ENCODE measurements at places on chromosomes 7 and 10.

DNA sequence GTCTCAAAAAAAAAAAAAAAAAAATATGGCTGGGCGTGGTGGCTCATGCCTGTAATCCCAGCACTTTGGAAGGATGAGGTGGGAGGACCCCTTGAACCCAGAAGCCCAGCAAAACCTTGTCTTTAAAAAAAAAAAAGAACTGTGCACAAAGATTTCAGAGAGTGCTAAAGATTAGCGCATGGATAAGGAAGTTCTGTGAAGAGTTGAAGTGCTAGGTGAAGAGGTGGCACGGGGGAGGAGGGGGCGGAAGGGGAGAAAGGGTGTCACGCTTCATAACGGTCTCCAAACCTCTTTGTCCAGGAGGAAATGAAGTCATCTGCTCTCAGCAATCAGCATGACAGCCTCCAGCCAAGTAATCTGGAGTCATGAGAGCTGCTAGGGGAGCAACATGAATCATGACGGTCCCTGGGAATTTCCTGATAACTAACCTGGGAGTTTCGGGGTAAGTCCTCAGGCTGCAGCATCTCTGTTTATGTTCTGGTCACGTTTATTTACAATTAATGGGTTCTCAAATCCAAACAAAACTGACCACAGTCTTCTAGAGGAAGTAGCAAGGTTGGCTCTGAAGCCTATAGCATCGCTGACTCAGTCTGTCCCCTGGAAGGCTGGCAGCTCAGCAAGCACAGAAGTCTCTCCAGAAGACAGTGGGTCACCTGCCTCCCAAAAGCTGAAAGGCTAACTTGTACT, 1.9 kb upstream of the PLAU start:
- no peaks in the 10 kb centered on the region for H3K27me3 ChIP-seq
- no peak overlapping the region for H3K4me3 ChIP-seq
- no peaks in the 10 kb centered on the region for H3K4me1 ChIP-seq
- H3K27ac ChIP-seq: peak overlapping the region; percentile 22

DNA sequence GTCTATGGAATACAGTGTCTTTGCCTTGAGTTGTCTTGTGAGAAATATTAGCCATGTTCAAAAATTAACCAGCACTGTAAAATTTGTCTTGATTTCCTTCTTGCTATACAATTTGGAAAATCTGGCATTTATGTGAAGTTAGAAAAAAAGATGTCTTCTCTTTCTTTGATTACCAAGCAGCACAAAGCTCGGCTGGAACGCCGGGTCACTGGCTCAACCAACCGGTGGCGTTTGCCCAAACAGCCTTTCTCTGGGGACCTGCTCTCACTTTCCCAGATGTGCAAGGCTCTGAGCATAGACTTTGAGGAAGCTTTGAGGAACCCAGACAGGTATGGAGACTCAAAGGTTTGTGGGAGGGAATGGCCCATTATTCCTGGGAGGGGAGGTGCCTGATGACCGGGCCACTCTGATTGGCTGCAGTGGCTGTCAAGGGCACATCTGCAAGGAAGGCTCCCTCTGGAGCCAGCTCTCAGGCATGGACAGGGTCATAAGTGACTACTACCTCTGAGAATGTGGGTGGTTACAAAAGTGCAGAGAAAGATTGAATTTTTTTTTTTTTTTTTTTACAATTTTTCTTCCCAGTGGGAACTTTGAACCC, 5.6 kb downstream of the BTBD16 start:
- no peaks in the 10 kb centered on the region for H3K27me3 ChIP-seq
- no peaks in the 10 kb centered on the region for H3K36me3 ChIP-seq

GRCh38 chr7:5634107-5634950, 147.1 kb downstream of the RNF216 start:
- peak; percentile 29 for DNase-seq
- H3K27ac ChIP-seq: peak overlapping the region; percentile 71

GRCh38 chr7:139675127-139676125, 102.4 kb downstream of the HIPK2 start:
- H3K27ac ChIP-seq: no peak overlapping the region
- no peaks in the 10 kb centered on the region for H3K4me1 ChIP-seq
- H3K36me3 ChIP-seq: peaks cover 8% of the 10 kb centered on the region

- no peaks in the 10 kb centered on the region for H3K36me3 ChIP-seq
- no peaks in the 10 kb centered on the region for H3K27me3 ChIP-seq
- H3K4me3 ChIP-seq: peak overlapping the region; percentile 72
- no peak for DNase-seq
- H3K27ac ChIP-seq: no peak overlapping the region
Observed at GRCh38 chr7:26153823-26154783, 2.1 kb downstream of the NFE2L3 start.
